ENCODE measurements at places on chromosomes 7 and 10.

GRCh38 chr7:50379082-50379481 lies 71.1 kb downstream of the FIGNL1 start:
- peak; percentile 56 for DNase-seq

DNA sequence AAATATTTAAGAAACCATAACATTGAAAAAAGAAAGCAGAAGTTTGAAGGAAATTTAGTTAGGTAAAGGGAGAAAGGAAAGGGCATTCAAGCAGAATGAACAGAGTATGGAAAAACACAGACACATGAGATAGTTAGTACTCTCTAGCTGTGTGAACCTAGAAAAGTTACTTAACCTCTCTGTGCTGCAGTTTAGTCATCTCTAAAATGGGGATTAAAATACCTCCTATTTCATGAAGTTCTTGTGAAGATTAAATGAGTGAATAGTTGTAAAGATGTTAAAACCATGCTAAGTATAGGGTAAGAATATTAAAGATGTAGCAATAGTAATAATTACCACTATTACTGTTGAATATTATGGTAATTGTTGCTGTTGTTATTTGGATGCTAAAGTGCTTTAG lies 269.6 kb downstream of the SLC25A13 start:
- no peak for DNase-seq

DNA sequence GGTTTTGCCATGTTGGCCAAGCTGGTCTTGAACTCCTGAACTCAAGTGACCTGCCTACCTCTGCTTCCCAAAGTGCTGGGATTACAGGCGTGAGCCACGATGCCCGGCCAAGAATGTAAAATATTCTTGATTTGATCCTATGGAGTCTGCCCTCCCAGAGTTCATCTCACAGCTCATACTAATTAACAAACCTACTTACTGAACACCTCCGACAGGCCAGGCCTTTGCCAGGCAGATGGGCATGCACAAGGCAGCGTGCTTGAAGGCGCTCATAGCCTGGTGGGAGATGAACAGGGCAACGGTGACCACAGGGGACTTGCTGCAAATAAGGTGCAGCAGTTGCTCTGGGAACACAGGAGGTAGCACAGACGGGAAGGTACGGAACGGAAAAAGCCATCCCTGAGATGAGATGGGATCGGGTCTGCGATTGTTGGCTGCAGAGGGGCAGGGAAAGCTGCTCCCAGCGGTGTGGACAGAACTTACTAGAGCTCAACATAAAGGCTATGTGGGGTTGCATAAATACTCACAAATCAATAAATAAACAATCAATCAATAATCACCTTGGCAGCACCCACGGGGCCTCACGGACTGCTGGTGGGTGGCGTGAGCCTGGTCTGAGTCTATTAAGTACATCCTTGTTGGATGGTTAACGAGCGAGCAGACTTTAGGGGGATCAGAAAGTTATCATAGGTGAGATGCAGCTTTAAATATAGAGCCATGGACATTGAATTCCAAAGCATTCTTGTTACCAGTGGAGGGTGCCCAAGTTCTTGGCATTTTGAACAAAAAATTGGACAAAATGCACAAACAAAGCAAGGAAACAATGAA lies 4.7 kb downstream of the ACBD7 start:
- DNase-seq = no peak

- no peak for DNase-seq
These were observed 91.3 kb upstream of the TMEM229A start for GRCh38 chr7:124124201-124124600.

DNA sequence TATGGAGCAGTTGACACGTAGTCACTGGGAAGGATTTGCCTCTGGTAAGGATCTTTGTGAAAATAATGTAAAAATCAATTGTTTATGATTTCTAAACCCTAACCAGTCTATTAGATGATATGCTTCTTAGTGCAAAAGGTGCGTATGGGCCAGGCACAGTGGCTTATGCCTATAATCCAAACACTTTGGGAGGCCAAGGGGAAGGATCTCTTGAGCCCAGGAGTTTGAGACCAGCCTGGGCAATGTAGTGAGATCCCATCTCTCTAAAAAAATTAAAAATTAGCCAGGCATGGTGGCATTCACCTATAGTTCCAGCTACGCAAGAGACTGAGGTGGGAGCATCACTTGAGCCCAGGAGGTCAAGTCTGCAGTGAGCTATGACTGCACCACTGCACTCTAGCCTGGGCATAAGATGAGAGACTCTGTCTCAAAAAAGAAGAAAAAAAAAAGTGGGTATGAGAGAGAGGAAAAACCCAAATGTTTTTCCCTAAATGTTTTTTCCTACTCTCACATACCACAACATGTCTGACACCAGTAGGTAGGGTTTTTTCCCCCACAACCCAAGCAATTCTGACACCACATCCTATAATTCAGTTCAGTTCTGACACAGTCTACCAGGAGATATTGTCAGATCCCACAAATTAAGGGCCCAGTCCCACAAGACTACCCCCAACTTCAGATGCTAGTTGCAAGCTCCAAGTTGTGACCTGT lies 36.5 kb downstream of the DNAJC9 start:
- DNase-seq = no peak

DNA sequence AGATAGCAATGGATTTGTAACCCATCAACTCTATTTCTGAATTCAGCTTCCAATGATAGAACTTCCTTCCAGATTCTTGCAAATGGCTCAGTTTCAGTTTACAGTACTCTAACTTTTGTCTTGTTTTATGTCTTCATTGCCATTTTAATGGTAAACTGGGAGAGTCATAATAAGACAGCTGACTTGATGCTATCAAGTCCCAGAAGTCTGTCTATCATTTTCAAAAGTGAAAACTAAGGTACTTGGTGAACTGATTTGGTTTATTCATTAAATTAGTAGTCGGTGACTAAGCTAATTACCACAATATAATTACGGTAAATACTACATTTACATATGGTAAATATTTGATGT lies 25.0 kb downstream of the RTKN2 start:
- no peak for DNase-seq

- peak; percentile 29 for DNase-seq
These were observed 267.9 kb upstream of the GHITM start for GRCh38 chr10:83871187-83872081.

GRCh38 chr10:23445591-23445990 lies 6.7 kb downstream of the OTUD1 start:
- no peak for DNase-seq

DNA sequence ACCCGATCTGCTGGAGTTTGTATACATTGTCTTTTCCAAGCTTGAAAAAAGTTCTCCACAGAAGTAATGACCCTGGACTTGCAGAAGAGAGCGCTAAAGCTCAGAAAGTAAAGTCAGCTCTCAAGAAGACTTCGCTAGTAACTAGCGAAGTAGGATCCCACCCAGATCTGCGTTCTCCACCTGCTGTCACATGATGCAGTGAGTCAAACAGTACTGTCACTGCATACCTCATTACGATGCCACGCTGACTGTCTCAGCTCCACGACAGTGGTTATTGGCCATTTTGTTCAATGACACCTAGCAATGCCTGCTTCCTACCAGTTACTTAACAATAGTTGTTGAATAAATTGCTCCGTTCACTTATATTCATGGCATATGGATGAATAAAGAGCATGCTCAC lies 29.7 kb upstream of the SEC61G start:
- DNase-seq = peak; percentile 72
